ENCODE measurements at places on chromosomes 5 and 9. TPM values are rescaled to one million over a fixed set of nuclear protein-coding genes. Genes with fewer than 3 reads are reported as not detected.

GRCh38 chr5:15116996-15117395 lies 245.4 kb upstream of the ANKH start:
- H3K4me3 ChIP-seq, result no peak overlapping the region
- no peaks in the 10 kb centered on the region for H3K27me3 ChIP-seq
- DNase-seq, result no peak
- H3K27ac ChIP-seq, result no peak overlapping the region
- H3K36me3 ChIP-seq, result no peaks in the 10 kb centered on the region

- no peak overlapping the region for H3K4me3 ChIP-seq
- H3K36me3 ChIP-seq, result no peaks in the 10 kb centered on the region
- H3K27ac ChIP-seq, result peak overlapping the region; percentile 9
Measured at GRCh38 chr5:172683645-172684471, 42.8 kb downstream of the NEURL1B start.

- no peak overlapping the region for H3K27ac ChIP-seq
- H3K36me3 ChIP-seq, result no peaks in the 10 kb centered on the region
- no peak overlapping the region for H3K4me3 ChIP-seq
- H3K4me1 ChIP-seq, result peaks cover 6% of the 10 kb centered on the region
Measured at GRCh38 chr9:89304834-89305188, 6.2 kb upstream of the CKS2 start.

DNA sequence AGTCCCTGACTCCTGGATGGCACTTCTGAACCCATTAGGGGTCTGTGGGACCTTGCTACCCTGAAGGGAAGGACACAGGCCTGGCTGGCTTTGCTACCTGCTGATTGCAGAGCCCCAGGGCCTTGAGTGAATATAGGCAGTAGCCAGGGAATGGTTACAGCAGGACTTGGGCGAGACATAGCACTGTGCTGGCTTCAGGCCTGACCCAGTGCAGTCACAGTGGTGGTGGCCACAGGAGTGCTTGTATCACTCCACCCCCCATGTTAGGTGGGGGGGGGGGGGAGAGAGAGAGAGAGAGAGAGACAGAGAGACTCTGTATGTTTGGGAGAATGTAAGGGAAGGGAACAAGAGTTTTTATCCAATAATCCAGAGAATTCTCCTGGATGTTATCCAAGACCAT lies 439.3 kb upstream of the ZNF608 start:
- DNase-seq, result no peak
- H3K4me3 ChIP-seq, result no peak overlapping the region
- no peaks in the 10 kb centered on the region for H3K27me3 ChIP-seq
- H3K36me3 ChIP-seq, result no peaks in the 10 kb centered on the region
- H3K27ac ChIP-seq, result no peak overlapping the region

DNA sequence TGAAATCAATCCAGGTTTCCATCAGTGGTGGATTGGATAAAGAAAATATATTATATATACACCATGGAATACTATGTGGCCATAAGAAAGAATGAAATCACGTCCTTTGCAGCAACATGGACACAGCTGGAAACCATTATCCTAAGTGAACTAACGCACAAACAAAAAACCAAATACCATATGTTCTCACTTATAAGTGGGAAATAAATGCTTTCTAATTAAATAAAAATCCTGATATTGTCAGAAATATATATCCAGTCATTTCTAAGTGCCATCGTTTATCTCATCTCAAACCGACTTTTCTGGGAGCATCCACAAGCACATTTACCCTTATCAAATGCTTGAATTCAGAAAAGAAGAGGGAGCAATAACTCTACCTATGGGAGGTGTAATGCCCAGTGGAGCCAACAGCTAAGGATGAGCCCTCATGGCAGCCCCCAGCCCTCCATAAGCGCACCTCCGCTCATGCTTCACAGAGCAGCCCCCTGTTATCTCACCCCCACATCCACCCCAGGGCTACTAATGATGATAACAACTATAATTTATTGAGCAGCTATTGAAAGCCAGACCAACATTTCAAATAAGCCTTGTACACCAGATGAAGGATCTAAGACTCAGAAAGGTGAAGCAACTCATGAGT lies 101.7 kb upstream of the SPOCK1 start:
- no peak for DNase-seq
- H3K27me3 ChIP-seq, result no peaks in the 10 kb centered on the region
- no peak overlapping the region for H3K27ac ChIP-seq

GRCh38 chr5:67957374-67957773 lies 258.2 kb upstream of the PIK3R1 start:
- no peaks in the 10 kb centered on the region for H3K4me1 ChIP-seq
- H3K27ac ChIP-seq, result no peak overlapping the region
- no peak overlapping the region for H3K4me3 ChIP-seq
- DNase-seq, result no peak
- H3K36me3 ChIP-seq, result no peaks in the 10 kb centered on the region
- H3K27me3 ChIP-seq, result no peaks in the 10 kb centered on the region

GRCh38 chr9:78539904-78540303 lies 243.0 kb downstream of the PSAT1 start:
- no peaks in the 10 kb centered on the region for H3K4me1 ChIP-seq
- no peak overlapping the region for H3K27ac ChIP-seq
- no peak for DNase-seq
- H3K27me3 ChIP-seq, result no peaks in the 10 kb centered on the region
- no peaks in the 10 kb centered on the region for H3K36me3 ChIP-seq
- H3K4me3 ChIP-seq, result no peak overlapping the region

- DNase-seq, result no peak
- H3K27me3 ChIP-seq, result no peaks in the 10 kb centered on the region
- no peaks in the 10 kb centered on the region for H3K36me3 ChIP-seq
- no peaks in the 10 kb centered on the region for H3K4me1 ChIP-seq
Measured at GRCh38 chr5:40937075-40937474, 27.8 kb downstream of the C7 start.

DNA sequence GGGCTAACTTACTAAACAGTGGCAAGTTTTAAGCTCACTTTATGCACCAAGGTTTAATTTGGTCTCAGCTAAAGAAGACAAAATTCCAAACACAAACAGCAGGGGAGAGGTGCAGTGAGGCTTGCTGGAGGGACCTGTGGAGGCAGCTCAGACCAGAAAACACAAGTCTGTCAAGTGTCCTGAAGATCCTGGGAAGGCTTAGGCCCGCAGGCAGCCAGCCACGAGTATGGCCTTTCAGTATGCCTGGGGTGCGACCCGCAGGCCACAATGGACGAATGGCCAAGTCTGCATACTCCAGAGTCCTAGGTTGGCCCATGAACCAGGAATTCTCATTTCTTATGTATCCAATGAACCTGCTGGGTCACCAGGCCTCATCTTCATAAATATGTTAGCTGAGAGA lies 9.3 kb downstream of the CCNI2 start:
- H3K27ac ChIP-seq, result no peak overlapping the region
- no peak for DNase-seq
- H3K27me3 ChIP-seq, result no peaks in the 10 kb centered on the region

GRCh38 chr5:104018299-104018698 lies 455.7 kb upstream of the NUDT12 start:
- no peak overlapping the region for H3K4me3 ChIP-seq
- no peaks in the 10 kb centered on the region for H3K36me3 ChIP-seq
- H3K4me1 ChIP-seq, result no peaks in the 10 kb centered on the region
- H3K27ac ChIP-seq, result no peak overlapping the region

DNA sequence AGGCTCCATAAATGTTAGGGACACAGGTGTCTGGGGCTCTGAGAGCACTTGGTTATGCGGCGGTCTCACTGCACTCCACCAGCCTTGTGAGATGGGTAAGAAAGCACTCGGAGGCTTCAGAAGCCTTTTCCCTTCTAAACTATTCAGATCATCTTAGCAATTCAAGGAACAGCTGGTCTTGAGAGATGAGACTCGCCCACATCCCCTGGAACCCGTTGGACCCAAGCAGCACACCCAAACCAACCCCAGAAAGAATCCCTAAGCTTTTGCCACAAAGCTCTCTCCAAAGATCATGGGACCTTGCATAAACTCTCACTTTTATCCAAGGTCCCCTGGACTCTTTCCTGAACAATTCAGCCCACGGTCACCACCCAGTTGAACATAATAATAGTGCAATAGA lies 90.2 kb downstream of the RAPGEF1 start:
- H3K36me3 ChIP-seq, result peaks cover 6% of the 10 kb centered on the region
- no peak for DNase-seq
- H3K27ac ChIP-seq, result peak overlapping the region; percentile 50
- peaks cover 24% of the 10 kb centered on the region for H3K4me1 ChIP-seq
- no peak overlapping the region for H3K4me3 ChIP-seq
- no peaks in the 10 kb centered on the region for H3K27me3 ChIP-seq

DNA sequence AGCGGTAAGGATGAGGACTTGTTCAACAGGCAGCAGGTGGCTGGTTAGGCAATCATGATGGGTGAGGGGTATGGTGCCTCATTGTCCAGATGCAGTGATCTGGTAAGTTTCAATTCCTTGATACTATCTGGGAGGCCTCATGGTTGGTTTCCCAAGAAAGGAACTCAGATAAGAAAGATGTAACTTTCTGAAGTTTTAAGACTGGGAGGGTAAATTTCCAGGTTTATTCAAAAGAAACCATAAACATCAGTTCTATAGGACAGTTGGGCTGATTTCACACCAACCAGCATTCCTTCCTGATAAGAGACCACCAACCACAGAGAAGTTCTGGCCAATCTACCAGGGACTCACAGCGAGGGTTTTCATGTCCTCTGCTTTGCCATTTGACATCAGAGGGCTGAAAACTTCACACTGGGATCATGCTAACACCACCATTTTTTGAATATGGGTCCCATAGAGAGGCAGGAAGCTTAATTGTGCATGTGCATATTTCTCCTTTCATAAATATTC lies 773 bp upstream of the AGGF1 start:
- no peaks in the 10 kb centered on the region for H3K36me3 ChIP-seq
- peak overlapping the region; percentile 91 for H3K4me3 ChIP-seq
- H3K27me3 ChIP-seq, result no peaks in the 10 kb centered on the region
- no peak for DNase-seq
- H3K4me1 ChIP-seq, result peaks cover 26% of the 10 kb centered on the region
- H3K27ac ChIP-seq, result no peak overlapping the region

- H3K4me1 ChIP-seq, result peaks cover 52% of the 10 kb centered on the region
- no peak overlapping the region for H3K4me3 ChIP-seq
- no peak overlapping the region for H3K27ac ChIP-seq
- no peaks in the 10 kb centered on the region for H3K36me3 ChIP-seq
- no peak for DNase-seq
- H3K27me3 ChIP-seq, result no peaks in the 10 kb centered on the region
Measured at GRCh38 chr5:32304622-32305021, 8.1 kb downstream of the MTMR12 start.

DNA sequence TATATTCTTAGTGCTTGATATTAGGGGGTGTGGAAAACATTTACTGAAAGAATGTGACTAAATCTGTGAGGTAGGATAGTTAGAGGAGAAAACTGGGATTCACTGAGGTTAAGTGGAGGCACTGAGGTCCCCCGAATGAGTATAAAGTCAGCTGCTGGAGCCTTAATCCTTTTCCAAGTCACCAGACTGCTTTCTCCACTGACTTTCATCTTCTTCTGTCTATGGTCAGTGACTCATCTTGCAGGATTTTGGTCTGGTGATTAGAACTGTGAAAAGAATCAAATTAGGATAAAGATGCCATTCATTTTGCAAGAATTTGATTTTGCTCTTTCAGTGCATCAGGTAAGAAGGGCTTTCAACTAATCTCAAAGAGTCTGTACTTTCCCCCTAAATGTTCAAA lies 89.3 kb upstream of the ALDH1A1 start:
- peaks cover 13% of the 10 kb centered on the region for H3K4me1 ChIP-seq
- H3K4me3 ChIP-seq, result no peak overlapping the region
- no peak overlapping the region for H3K27ac ChIP-seq
- no peaks in the 10 kb centered on the region for H3K36me3 ChIP-seq
- DNase-seq, result no peak

- H3K36me3 ChIP-seq, result no peaks in the 10 kb centered on the region
- no peaks in the 10 kb centered on the region for H3K4me1 ChIP-seq
- H3K4me3 ChIP-seq, result no peak overlapping the region
- no peak for DNase-seq
- no peak overlapping the region for H3K27ac ChIP-seq
Measured at GRCh38 chr5:54463713-54464112, 8.2 kb downstream of the HSPB3 start.

- no peaks in the 10 kb centered on the region for H3K4me1 ChIP-seq
- H3K36me3 ChIP-seq, result no peaks in the 10 kb centered on the region
- no peaks in the 10 kb centered on the region for H3K27me3 ChIP-seq
- no peak overlapping the region for H3K4me3 ChIP-seq
- no peak overlapping the region for H3K27ac ChIP-seq
Measured at GRCh38 chr5:167643631-167644280, 647.7 kb upstream of the WWC1 start.

DNA sequence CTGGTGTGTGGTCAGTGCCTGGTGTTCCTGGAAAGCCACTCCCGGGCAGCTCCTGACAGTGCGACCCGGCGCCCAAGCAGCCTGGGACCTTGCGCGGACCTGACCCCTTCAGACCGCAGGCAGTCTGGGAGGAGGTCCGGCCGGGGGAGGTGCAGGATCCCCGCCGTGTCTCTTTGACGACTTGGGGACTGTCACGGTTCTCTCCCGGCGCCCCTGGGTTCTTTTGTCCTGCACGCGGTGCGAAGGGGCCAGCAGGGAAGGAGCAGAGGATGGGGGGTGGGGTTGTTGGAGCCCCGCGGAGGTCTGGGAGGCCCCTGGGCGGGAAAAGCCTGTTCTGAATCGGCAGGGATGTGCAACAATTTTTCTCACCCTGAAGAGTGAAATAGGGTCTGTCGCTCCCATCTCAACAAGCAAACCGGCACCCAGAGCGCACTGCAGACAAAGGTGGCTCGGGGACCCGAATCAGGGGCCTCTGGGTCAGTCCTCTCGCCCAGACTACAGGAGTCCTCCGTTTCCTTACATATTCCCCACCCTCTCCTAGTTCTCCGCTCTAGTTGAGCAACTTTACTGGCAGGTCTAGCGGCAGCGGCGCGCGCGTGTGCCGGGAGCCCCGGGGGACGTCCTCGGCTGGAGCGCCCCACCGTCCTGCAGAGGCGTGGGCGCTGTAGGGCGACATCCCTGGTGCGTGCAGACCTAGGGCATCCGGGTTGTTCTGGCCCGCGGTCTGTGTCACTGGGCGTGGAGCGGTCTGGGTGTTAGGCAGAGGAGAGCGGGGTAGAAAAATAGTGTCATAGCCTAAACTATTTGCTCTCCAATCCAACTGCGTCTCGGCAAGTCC lies 1.2 kb downstream of the VCAN start:
- H3K36me3 ChIP-seq, result no peaks in the 10 kb centered on the region
- H3K27me3 ChIP-seq, result peaks cover 6% of the 10 kb centered on the region
- no peak for DNase-seq

- no peak overlapping the region for H3K4me3 ChIP-seq
- H3K27ac ChIP-seq, result no peak overlapping the region
- H3K4me1 ChIP-seq, result no peaks in the 10 kb centered on the region
- no peaks in the 10 kb centered on the region for H3K36me3 ChIP-seq
- no peaks in the 10 kb centered on the region for H3K27me3 ChIP-seq
Measured at GRCh38 chr5:26026044-26026443, 1012.3 kb downstream of the CDH9 start.

GRCh38 chr9:113993838-113994540 lies 84.1 kb downstream of the AMBP start:
- H3K36me3 ChIP-seq, result no peaks in the 10 kb centered on the region
- no peak overlapping the region for H3K27ac ChIP-seq
- H3K4me3 ChIP-seq, result no peak overlapping the region
- no peaks in the 10 kb centered on the region for H3K27me3 ChIP-seq

Gene FBXL7
- total RNA-seq, result 21.1 TPM

Gene CCDC183
- total RNA-seq, result not detected

Gene PCDHGA5
- 8.6 TPM for total RNA-seq

Gene ARL14EPL
- total RNA-seq, result not detected

Gene CDH9
- not detected for total RNA-seq

Gene SLC1A1
- 1.5 TPM for total RNA-seq

Gene LIX1
- total RNA-seq, result not detected

Gene PTGER4
- 19.4 TPM for total RNA-seq

Gene USP20
- total RNA-seq, result 29.5 TPM

Gene UBLCP1
- total RNA-seq, result 15.0 TPM

Gene PCDHGA2
- 6.1 TPM for total RNA-seq

Gene POLR3G
- 5.4 TPM for total RNA-seq

Gene DNM1
- 33.4 TPM for total RNA-seq

Gene LVRN
- total RNA-seq, result 1.7 TPM

Gene FXN
- total RNA-seq, result 11.8 TPM

Gene GRXCR2
- total RNA-seq, result not detected

Data from vagina (tissue), 2 donors.